Epithelial cell of alveolus of lung (primary cell): ENCODE measurements at places on chromosomes 2 and 18. TPM values are rescaled to one million over a fixed set of nuclear protein-coding genes. Genes with fewer than 3 reads are reported as not detected.

ALPG gene
- total RNA-seq, result not detected in 2 replicates

CCDC141 gene
- 0.08 TPM in 1 of 2 replicates, not detected in the other for total RNA-seq

PPP1CB gene
- total RNA-seq, result 103 and 131 TPM in 2 replicates

PRLH gene
- total RNA-seq, result not detected in 2 replicates

NDUFAF7 gene
- total RNA-seq, result 6.2 and 21.5 TPM in 2 replicates

AKAIN1 gene
- total RNA-seq, result not detected in 2 replicates

CDH2 gene
- total RNA-seq, result 21.9 and 68.8 TPM in 2 replicates

UGT1A3 gene
- not detected in 2 replicates for total RNA-seq

UGT1A4 gene
- total RNA-seq, result not detected in 2 replicates

TUBA4B gene
- total RNA-seq, result not detected in 2 replicates

LCT gene
- total RNA-seq, result under 0.01 and 0.08 TPM in 2 replicates

ELOA2 gene
- total RNA-seq, result not detected in 2 replicates

TMEM37 gene
- 0.13 and 9.8 TPM in 2 replicates for total RNA-seq

CASP8 gene
- 11.4 and 17.6 TPM in 2 replicates for total RNA-seq
